ENCODE measurements at places on chromosomes 5 and 9.

DNA sequence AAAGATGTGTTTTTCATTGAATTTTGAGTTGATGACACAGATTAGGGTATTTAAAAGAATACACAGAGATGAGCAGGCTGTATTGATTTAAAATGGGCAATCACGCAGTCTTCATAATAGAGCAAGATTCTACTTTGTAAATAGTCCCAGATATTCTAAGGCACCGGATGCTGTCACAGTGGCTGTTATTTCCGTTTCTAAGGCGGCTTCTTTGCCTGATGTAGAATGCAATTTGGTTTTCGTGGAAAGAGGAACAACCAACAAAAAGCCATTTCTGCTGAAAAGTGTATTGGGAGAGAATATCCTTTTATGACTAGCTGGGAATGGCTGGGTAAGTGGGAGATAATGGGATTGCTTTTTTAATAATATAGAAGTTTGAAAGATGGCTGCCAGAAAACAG, 17.5 kb downstream of the PRKACG start:
- no peak for DNase-seq

DNA sequence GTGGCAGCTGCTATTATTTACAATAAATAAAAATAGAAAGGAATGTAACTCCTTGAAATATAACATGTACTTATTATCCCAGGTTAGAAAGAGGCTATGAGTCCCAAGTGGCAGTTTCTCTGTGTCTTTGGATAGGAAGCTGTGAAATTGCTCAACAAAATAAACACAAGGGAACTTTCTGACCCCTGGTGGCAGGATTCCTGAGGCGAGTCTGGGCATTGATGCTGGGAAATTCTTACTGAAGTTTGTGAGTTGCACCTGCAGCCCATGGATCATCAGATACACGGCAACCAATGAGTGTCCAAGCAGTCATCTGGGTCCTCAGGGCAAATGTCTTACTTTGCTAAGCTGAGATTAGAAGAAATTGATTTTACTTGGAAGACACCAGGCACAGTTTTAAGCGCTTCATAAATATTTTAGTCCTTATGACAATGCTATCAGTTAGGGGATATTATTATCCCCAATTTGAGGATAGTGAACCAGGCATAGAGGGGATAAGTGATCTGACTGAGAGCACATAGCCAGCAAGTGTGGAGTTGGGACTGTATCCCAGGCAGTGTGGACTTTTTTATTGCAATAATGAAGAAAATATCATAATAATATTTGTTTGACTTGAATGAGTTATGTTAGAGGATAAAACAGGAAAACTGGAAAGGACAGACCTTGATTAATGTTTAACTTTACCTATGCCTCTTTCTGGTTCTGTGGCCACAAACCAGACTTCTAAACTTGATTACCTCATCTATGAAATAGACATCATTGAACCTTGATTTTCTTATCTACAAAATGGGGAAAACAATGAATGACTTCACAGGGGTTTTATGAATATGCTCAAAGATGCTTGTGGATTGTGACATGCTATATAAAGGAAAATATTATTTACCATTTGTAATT, 265.5 kb upstream of the ADAMTSL1 start:
- peak; percentile 48 for DNase-seq

GRCh38 chr5:71693828-71694427, 25.1 kb upstream of the CARTPT start:
- no peak for DNase-seq

- DNase-seq = no peak
These were observed 65.0 kb downstream of the RMI1 start for GRCh38 chr9:84045481-84046097.

- DNase-seq = no peak
These were observed 14.3 kb upstream of the GABRP start for GRCh38 chr5:170769246-170769645.

GRCh38 chr9:38467404-38467803, 43.1 kb upstream of the IGFBPL1 start:
- no peak for DNase-seq

DNA sequence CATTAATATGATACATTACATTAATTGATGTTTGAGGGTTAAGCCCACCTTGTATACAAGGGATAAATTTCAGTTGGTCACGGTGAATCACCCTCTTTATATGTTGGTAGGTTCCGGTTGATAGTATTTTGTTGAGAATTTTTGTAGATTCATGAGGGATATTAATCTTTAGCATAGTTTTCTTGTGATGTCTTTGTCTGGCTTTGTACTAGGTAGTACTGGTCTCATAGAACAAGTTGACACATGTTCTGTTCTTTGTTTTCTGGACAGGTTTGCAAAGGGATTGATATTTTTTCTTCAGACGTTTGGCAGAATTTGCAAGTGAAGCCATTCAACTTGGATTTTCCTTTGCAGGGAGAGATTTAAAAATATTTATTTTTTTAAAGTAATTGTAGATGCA, 49.1 kb upstream of the CLK4 start:
- DNase-seq = peak; percentile 71

DNA sequence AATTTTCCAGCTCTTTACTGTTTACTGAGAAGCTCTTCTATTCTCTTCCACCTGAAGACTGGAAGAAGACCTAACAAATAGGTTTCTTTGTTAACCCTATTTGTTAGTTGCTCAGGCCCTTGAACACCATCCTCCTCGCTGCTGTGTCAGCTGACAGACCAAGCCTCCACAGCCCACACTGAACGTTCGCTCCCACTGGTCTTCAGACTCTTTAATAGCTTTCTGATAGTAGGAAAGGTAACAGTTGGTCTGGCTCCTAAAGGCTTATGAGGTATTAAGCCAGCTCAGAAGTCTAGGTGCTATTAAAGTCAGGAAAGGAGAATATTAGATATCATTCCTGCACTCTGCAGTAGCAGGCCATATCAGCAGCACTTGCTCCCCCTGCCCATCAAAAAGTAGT, 23.3 kb upstream of the F2R start:
- DNase-seq = no peak

GRCh38 chr9:33167084-33167971, at the start of gene B4GALT1:
TSS of gene B4GALT1 (minus strand) at chr9:33167336. CDS start at chr9:33167169, 167 bp downstream.
- DNase-seq = peak; percentile 91

- no peak for DNase-seq
These were observed 2141.6 kb upstream of the C9orf72 start for GRCh38 chr9:29714860-29715259.

DNA sequence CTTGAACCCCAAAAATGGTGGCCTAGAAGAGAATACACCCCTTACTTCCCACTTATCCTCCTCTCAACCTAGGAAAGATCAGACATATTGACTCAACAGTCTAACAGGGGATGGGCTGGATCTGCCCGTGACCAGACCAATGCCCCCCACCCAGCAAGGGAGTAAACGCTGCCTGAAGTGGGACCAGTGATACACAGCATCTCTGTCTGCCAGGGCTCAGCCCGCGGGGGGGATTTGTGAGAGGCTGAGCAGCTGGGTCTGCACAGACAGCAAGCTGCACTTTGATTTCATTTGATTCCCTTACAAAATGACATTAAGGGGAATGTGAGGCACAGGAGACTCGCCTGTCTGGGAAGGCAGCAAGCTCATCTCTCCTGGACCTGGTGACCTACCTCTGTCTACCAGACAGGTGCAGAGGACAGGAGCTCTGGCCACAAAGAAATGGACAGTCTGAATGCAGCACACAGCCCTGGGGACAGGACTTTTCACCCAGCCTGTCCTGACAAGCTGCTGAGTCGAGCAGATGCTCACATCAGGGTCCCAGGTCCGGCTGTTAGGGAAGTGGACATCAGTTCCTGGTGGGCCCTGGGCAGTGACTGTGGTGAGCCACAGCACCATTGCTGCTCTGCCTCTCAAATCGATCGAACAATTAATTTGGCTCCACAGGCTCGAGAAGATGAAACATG, 79.9 kb downstream of the RGS3 start:
- DNase-seq = no peak

DNA sequence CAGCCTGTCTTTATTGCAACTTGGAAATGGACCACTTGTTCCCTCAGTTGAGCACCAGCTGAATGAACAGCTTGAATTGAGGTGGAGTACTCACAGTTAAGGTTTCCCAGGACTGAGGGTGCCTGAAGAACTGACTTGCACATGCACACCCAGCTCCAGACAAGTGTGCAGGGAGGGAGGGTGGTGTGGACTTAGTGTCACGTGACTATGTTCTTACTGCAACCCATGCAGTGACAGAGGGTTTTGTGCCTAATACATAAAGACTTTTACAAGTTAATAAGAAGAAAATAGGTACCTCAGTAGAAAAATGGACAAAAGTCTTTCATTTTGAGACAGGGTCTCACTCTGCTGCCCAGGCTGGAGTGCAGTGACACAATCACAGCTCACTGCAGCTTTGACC, 18.0 kb downstream of the BARX1 start:
- no peak for DNase-seq

- no peak for DNase-seq
These were observed 17.3 kb upstream of the TMOD1 start for GRCh38 chr9:97484134-97484533.

DNA sequence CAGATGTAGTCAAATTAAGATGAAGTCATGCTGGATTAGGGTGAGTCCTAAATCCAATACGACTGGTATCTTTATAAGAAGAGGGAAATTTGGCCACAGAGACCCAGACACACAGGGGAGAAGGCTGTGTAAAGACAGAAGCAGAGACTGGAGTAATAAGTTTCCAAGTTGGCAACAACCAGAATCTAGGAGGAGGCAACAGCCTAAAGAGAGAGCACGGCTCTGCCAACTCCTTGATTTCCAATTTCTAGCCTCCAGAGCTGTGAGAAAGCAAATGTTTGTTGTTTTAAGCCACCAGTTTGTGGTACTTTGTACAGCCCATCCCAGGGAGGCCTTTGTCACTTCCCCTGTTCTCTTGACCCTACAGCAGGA, 74.4 kb downstream of the ATG10 start:
- no peak for DNase-seq

DNA sequence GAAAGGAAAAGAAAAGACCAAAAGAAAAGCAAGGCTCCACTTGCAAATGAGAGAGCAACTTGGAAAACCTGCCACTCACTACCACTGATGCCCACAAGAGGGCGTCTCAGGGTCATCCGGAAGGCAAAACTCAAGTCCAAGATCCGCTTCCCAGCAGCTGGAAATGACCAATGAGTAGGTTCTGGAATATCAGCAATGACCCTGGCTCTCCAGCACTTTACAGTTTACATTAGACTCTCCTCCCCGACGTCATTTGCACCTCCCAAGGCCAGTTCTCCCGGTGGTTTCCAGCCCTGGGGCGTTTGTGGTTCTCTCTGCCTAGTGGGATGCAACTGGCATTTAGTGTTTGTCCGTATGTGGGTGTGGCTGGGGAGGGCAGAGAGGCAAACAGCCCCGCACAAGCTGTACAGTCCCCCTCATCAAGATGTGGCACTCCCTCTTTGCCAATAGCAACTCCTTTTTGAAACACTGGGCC, 193.8 kb upstream of the ZNF618 start:
- peak; percentile 77 for DNase-seq

DNA sequence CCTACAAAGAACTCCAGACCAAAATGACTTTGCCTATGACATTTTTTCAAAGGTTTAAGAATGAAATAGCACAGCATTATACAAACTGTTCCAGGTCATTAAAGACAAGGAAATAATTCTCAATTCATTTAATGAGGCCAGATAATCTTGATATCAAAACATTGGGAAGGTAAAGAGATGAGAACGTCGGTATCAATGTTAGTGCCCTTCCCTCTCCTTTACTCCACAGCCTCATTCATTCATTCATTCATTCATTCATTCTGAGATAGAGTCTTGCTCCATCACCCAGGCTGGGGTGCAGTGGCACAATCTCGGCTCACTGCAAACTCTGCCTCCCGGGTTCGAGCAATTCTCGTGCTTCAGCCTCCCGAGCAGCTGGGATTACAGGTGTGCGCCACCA, 64.0 kb downstream of the NACC2 start:
- no peak for DNase-seq

DNA sequence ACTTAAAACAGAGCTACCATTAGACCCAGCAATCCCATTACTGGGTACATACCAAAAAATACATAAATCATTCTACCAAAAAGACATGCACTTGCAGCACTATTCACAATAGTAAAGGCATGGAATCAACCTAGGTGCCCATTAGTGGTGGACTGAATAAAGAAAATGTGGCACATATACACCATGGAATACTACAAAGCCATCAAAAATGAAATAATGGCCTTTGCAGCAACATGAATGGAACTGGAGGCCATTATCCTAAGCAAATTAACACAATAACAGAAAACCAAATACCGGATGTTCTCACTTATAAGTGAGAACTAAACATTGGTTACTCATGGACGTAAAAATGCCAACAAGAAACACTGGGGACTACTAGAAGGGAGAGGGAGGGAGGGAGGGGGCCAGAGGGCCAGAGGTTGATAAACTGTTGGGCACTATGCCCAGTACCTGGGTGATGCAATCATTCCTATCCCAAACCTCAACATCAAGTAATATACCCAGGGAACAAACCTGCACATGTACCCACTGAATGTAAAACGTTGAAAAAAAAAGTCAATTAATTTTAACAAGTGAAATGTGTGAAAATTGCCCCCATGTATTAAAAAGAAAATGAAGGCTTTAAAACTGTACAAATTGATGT, 24.5 kb upstream of the GPR150 start:
- no peak for DNase-seq

DNA sequence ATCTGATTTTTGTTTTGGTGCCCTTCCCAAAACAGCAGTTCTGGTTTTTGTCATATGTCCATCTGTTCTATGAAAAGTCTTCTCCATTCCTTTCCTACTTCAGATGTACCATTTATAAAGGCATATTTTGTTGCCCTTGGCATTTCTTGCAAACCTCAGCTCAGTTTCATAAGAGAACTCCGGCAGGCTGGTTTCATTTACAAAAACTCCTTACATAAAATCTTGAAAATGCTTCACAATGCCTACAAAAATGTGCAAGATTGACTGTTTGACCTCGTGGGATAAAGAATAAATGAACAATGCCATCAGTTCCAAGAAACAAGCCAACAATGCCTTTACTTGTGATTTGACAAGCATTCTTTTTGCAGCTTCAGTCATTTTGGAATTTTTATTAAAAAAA, 39.1 kb upstream of the CTNNAL1 start:
- peak; percentile 75 for DNase-seq

- DNase-seq = no peak
These were observed 65.6 kb upstream of the CNOT6 start for GRCh38 chr5:180428598-180428997.

GRCh38 chr9:20250791-20251190, 371.5 kb downstream of the MLLT3 start:
- DNase-seq = no peak

GRCh38 chr9:134286471-134287245, 39.6 kb upstream of the RXRA start:
- no peak for DNase-seq

GRCh38 chr5:132368186-132368585, 1.3 kb upstream of the SLC22A5 start:
- no peak for DNase-seq
